HFFc6 (cell line): ENCODE measurements at places on chromosomes 11 and 22. TPM values are rescaled to one million over a fixed set of nuclear protein-coding genes. Genes with fewer than 3 reads are reported as not detected.

The PARVG gene
- total RNA-seq, result not detected in 3 replicates

The HTATIP2 gene
- 15.3 to 30.3 TPM (median 15.7 TPM) in 3 replicates for total RNA-seq

The CBY1 gene
- total RNA-seq, result 23.5 to 32.4 TPM (median 30.9 TPM) in 3 replicates

The GNG3 gene
- total RNA-seq, result not detected in 2 replicates

The OPCML gene
- 0.38 to 1.8 TPM (median 0.91 TPM) in 3 replicates for total RNA-seq

The TUB gene
- total RNA-seq, result 1.9 to 9.4 TPM (median 6.6 TPM) in 3 replicates

The LUZP2 gene
- not detected in 3 replicates for total RNA-seq

The TNNI2 gene
- not detected in 3 replicates for total RNA-seq

The ACR gene
- total RNA-seq, result not detected in 3 replicates

The CARD10 gene
- 4.9 to 5.6 TPM (median 5.4 TPM) in 3 replicates for total RNA-seq

The OR52I2 gene
- total RNA-seq, result not detected in 3 replicates

The KCNA4 gene
- not detected in 3 replicates for total RNA-seq

The LARGE1 gene
- 5.7 to 7.7 TPM (median 7.6 TPM) in 3 replicates for total RNA-seq

The SERPING1 gene
- 0.25 to 0.42 TPM in 2 of 3 replicates, not detected in the other for total RNA-seq

The NAA40 gene
- total RNA-seq, result 16.1 to 19.4 TPM (median 18.6 TPM) in 3 replicates

The PIH1D2 gene
- 0.94 and 1.1 TPM in 2 replicates for total RNA-seq

The TPP1 gene
- total RNA-seq, result 51.7 and 52.9 TPM in 2 replicates

The APOBEC3C gene
- 43.9 to 91.3 TPM (median 50.1 TPM) in 3 replicates for total RNA-seq

The KRTAP5-8 gene
- total RNA-seq, result not detected in 3 replicates

The MMP8 gene
- not detected in 3 replicates for total RNA-seq

The SORL1 gene
- total RNA-seq, result 0.19 to 0.55 TPM (median 0.42 TPM) in 3 replicates

The ANGPTL5 gene
- total RNA-seq, result not detected in 3 replicates

The NUCB2 gene
- total RNA-seq, result 114 to 180 TPM (median 120 TPM) in 3 replicates

The GGTLC3 gene
- total RNA-seq, result not detected in 3 replicates

The NRGN gene
- total RNA-seq, result 3.3 to 6.0 TPM (median 5.8 TPM) in 3 replicates

The VWCE gene
- 0.47 to 0.62 TPM (median 0.60 TPM) in 3 replicates for total RNA-seq
